ENCODE measurements at places on chromosomes 16 and 17.
A peak's percentile ranks its signal among the peaks of the same experiment; 100 is the strongest.

DNA sequence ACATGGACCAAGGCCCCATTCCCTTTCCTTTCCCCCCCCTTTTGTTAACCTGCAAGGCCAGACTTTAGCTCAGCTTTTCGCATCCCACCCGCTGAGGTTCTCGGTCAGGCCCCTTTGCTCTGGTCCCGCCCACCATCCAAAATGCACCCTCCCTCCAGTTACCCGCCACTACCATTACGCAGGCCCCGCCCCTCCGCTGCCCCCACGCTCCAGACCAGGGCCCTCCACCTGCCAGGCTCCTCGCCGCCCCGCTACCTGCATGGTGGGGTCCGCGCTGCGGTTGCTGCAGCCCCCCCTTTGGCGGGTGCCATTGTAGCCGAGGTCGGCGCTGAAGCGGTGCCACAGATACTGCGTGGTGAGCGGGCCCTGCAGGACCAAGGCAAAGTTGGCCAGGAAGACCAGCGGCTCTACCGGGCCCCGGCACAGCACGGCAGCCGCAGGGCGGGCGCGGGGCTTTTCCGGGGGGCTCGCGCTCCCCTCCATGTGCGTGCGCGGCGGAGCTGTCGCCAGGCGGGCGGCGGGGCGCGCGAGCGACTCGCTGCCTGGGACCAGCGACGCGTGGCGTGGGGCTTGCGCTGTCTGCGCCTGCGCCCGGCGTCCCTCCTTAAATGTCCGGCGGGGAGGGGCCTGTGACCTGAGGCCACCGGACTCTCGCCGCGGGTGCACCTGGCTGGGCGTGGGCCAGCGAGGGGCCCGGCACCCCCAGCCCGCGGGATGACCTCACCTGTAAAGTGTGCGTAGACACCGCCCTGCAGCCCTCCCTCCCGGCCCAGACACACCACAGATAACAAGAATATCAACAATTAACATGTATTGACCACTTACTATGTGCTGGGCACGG is at the start of gene SLC46A1:
Gene SLC46A1, minus strand, starts transcription at position 581 of the 841 bp plus-strand sequence. Its CDS starts 98 bp downstream, at position 483.
- DNase-seq, result peak; percentile 16

DNA sequence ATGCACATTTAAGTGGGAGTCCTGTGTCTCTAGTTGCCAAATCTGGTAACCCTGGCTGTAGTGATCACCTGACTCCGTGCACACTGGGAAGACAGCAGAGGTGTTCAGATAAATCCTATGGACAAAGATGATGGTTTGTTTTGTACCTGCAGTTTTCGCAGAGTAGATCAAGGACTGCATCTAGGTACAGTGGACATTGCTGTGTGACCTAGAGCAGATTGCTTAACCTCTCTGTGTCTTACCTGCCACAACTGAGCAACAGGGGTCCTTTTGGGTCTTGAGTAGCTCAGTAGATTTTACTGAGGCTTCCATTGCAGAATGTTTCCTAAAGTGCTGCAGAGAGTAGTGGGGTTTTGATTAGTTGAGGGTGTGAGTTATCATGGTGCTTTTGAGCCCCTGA is 160.8 kb downstream of the SHISA9 start:
- no peak for DNase-seq

DNA sequence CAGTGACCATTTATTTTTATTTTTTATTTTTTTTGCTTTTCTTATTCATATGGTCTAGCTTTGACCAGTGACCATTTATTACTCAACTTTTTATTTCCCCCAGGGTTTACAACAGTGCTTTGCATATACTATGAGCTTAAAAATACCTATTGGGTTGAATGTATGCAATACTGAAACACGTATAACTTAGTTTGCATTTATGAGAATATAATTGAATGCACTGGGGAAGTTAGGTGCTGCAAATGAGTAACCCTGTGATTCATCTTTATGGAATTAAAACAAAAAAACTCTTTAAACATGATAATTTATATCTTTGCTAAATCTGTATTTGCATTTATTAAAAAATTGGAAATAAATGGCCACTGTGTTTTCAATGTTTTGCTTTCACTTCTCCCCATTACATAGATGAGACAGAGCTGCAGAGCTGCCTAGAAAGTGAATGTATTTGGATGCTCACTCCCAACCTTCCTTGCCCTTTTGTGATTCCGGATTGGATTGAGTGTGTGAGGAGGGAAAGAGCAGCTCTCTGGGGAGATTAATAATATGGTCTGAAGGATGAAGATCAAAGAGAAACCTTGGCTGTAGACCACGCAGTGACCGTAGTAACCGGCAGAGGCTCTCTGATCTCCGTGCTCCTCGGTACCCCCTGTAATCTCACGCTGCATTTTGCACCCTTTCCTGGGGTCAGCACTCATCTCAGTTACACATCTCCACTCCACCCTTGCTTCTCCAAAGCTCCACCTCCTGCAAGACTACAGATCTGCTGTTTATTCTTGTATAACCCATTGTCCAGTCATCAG is 14.3 kb downstream of the TMEM100 start:
- DNase-seq, result peak; percentile 48

GRCh38 chr16:8887952-8888560 is 5.9 kb downstream of the LITAFD start:
- peak; percentile 83 for DNase-seq

DNA sequence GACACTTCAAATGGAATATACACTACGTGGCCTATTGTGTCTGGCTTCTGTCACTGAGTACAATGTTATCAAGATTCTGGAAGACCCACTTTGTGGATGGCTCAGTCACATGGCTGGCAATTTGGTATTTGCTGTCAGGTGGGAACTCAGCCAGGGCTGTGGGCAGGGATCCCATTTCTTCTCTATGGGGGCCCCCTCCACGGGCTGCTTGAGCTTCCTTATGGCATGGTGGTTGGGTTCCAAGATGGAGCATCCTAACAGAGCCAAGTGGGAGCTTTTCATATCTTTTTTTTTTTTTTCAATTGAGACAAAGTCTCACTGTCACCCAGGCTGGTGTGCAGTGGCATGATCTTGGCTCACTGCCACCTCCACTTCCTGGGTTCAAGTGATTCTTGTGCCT is 18.0 kb upstream of the CEP20 start:
- no peak for DNase-seq

DNA sequence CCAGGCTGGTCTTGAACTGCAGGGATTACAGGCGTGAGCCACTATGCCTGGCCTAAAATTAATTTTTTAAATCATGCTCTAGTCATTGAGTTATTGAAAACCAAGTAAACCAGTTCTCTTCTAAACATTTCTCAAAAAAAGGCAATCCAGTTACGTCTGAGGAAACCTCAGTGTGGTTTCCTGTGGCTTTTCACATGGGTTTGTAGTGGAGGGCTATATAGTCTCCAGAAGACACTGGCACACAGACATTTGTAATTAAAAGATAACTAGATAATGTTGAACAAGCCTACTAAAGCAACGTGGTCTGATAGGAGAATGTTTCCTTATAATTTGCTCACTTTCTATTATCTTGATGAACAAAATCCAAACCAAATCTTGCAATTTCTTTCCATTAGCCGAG is 5.2 kb upstream of the TOB1 start:
- no peak for DNase-seq

GRCh38 chr17:71184716-71185115 is 936.1 kb upstream of the SOX9 start:
- peak; percentile 58 for DNase-seq

DNA sequence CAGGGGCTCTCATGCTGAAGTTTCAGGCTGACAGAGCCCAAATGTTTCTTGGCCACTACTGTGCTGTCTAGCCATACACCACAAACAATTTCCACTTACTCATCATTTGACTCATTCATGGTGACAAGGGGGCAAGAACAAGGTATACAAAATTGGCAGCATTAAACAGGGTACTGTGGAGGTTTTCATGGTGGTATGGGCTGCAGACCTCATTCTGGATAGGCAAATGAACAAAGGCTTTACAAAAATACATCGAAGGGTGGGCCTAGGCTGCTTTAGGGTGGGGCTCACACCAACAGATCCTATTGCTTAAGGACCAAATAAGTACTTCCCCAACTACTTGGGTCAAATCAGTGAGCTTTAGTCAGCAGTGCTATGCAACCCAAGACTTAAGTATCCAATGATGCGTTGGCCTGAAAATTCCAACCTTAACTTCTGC is 53.0 kb downstream of the N4BP1 start:
- DNase-seq, result peak; percentile 88

- DNase-seq, result no peak
Observed at GRCh38 chr17:59476413-59476812, 89.0 kb upstream of the DHX40 start.

DNA sequence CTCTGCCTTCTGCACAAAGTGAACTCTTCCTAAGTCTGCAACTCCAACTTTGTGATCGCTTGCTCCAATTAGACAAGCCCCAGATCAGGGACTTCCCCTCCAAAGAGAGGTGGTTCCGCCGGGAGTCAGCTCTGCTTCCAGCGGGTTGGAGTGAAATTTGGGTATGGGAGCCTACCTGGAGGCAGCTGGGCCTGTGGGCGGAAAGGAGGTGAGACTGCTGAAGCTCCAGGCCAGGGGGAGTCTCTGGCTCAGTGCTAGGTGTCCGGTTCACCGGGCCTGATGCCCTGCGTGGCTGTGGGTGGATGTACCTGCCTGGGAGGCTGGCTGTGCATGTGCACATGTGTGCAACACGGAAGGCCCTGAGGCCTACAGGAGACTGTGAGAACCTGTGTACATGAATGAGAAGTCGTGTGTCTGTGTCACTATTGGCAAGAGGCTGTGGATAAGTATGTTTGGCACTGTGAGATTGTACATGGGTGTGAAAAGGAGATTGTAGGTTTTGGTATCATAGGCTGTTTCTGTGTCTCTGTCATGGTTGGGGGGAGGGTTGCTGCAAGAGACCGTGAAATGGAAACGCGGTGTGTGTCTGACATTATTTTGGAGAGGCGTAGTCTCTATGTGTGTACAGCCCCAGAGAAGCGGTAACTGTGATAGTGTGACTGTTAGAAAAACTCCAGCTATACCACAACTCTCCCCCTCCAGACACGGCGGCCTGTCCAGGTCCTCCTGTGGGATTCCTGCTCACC is 4.2 kb downstream of the LHX1 start:
- no peak for DNase-seq

DNA sequence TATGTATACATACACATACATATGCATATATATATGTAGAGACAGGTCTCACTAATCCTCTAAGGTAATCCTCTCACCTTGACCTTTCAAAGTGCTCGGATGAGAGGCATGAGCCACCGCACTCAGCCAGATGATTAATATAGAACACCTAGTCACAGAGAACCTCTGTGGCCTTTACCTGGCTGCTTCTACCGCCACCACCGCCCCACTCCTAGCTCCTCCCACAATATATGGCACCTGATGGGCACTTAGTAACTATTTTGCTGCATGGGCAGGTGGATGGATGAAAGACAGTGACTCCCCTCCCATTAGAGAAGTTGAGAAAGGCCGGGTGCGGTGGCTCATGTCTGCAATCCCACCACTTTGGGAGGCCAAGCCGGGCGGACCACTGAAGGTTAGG is 16.7 kb upstream of the ATP2C2 start:
- no peak for DNase-seq

DNA sequence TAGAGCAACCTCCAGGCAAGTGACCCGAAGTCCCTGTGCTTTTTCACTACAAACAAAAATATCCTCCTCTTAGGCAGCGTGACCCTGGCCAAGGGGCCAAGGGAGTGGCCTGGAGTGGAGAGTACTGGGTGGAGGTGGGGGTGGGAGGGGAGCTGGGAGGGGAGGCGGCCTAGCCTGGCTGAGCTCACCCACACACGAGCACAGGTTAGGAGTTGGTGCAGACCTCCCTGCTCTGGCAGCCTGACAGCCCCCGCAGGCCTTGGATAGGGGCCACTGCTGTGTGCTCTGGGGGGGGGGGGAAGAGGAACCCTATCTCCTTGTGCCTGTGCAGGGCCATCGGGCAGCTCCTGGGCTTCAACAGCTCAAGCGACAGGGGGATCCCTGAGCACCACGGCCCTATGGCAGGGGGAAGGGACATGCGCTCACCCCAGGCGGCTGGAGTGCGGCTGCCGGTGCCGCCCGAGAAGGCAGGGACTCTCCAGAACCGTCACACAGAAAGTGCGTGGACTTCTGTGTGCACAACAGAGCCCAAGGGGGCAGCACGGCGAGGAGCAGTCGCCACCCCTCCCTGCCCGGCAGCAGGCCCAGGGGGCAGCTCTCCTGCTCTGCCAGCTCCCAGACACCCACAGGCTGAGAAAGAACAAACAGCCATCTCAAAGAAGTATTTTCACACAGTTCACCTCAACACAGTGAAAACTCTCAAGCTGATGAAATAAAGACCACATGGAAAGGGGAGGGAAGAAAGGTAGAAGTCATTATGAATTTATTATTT is 13.3 kb downstream of the SLC16A3 start:
- peak; percentile 64 for DNase-seq

GRCh38 chr17:49191917-49192741 is 18.2 kb downstream of the GNGT2 start:
- peak; percentile 86 for DNase-seq

DNA sequence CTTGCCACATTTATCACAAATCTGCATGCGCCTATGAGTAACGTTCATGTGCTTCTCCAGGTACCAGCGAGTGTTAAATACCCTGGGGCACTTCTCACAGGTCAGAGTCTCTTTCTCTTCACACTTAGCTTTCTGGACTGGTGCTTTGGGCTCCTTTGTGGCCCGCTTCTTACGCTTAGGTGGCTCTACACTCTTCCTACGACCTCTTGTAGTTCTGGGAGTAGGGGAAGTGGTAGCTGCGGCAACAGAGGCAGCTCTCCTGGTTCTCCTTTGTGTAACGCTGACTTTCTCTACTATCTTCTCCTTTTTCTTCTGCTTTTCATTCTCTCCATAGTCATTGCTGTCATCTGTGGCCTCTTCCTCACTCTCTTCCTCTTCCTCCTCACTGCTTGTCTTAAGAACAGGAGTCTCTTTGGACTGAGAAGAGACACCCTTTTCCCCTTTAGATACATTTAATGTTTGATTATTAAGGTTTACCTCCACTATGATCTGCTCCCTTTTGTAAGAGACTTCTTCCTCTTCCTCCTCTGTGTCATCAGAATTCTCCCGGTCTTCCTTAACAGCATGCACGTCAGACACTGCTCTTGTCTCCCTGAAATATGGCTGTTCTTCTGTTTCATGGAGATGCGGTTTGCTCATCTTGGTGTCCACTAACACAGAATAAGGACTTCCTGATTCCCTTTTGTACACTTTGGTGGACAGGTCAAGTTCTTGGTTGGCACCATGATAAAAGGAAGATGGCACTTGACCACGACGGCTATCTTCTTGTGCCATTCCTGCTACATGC is 45.0 kb downstream of the ZNF652 start:
- no peak for DNase-seq

- no peak for DNase-seq
Observed at GRCh38 chr17:73584049-73584448, 60.2 kb downstream of the SDK2 start.

All from fibroblast of mammary gland (primary cell).